ENCODE measurements at places on chromosomes 4 and X.

GRCh38 chrX:128653524-128654060 lies 601.4 kb upstream of the ACTRT1 start:
- DNase-seq: no peak

DNA sequence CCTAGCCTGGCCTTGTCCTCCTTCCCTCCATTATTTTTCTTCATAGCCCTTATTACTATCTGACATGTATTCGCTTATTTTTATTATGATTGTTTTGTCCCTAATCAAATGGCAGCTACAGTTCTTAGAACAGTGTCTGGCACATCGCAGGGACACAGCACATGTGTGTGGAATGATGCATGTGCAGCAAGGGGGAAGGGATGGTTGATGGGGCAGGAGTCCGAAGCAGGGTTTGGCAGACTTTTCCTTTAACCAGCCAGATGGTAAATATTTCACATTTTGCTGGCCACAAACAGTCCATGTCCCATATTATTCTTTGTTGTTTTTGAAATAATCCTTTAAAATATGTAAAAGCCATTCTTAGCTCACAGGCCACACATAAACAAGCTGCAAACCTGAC lies 128.3 kb upstream of the STIM2 start:
- DNase-seq: no peak

DNA sequence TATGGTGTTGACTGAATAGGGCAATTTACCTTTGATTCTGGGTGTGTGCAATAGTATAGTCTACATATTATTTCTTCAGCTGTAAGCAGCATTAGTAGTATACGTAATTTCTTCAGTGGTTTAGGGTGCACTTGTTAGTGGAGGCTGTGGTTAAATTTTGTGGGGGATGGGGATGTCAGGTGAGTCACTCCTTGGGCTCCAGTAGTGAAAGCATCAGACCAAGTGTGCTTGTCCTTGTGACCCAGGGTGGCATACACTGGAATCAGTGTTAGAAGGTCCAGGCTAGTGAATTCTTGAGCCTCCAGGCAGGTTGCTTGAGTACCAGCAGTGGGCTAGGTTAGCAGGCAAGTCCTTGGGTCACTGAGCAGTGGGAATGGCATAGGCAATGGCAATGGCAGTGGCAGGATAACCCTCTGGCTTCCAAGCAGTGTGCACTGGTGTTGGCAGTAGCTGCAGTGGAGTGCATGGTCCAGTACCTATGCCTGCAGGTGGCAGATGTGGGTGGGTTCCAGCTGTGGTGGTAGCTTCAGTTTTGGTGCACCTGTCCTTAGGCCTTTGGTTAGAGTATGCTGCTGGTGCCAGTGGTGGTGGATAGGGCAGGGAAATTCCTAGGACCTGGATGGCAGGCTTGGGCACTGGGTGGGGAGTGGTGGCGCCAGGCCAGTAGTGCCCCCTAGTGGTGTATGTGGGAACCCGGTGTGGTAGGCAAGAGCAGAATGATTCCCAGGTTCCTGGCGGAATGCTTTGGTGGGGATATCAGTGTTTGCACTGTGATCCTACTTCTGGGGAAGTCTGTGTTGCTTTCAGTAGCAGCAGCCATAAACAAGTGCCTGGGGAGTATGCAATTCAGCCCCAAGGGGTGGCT lies 531.0 kb downstream of the SMARCA1 start:
- no peak for DNase-seq

DNA sequence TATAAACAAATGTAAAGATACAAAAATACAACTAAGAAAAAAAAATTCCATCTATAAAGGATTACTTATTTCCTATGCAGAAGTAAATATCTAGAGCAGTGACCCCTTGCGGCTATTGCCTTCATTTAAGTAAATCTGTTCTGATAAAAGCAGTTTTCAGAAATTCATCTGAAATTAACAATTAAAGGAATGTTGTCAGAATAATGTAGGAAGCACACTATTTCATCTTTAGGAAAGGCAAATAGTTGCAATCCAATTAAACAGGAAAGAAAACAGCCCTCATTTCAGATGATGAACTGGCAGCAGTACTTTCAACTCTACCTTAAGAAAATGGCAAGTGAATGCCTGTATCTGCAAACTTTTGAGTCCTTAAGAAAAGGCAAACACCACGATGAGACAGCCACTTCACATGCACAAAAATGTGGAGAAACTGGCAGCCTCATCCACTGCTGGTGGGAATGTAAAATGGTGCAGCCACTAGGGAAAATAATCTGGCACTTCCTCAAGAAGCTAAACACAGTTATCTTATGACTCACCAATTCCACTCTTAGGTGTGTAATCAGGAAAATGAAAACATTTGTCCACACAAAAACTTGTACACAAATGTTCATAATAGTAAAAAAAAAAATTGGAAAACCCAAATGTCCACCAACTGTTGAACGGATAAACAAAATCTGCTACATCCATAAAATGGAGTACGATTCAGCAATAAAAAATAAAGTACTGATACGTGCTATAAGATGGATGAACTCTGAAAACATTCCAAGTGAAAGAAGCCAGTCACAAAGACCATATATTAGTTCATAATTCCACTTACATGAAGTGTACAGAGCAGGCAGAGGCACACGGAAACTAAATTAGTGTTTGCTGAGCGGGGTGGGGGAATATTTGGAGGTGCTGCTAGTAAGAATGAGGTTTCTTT lies 2.0 kb upstream of the THAP9 start:
- no peak for DNase-seq

All from RWPE2 (cell line).